ENCODE measurements at places on chromosomes 7 and 10.

DNA sequence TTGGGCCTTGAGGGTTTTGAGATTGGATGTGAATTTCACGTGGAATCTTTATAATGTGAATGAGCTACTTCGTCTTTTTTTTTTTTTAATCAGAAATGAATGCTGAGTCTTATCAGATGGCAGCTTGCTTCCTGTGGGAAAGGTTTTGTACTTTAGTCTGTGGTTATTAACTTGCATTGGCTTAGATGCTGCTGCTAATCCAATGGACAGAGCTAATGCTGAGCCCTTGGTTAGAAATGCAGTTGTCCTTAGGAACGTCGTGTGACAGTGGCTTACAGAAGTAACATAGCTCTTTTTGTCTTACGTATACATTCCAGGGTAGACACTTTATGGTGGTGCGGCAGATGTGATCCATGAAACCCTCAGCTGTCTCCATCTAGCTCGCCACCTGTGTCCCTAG, 32.8 kb downstream of the ADCY1 start:
- no peak for DNase-seq

DNA sequence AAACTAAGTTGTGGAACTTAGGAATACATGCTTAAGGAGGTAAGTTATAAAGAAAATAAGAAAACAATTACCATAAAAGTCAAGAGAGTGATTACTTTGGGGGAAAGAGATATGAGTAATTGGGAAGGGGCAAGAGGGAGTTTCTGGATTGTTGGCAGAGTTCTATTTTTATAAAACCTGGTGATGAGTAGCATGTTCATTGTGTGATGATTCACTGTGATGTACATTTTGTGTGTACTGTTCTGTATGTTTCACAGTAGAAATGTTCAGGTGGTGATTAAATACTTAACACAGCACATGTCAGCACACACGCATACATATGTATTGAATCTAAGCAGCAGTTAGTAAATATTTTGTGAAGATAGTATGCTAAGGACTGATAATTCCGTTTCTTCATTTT, 9.7 kb upstream of the OIT3 start:
- no peak for DNase-seq

DNA sequence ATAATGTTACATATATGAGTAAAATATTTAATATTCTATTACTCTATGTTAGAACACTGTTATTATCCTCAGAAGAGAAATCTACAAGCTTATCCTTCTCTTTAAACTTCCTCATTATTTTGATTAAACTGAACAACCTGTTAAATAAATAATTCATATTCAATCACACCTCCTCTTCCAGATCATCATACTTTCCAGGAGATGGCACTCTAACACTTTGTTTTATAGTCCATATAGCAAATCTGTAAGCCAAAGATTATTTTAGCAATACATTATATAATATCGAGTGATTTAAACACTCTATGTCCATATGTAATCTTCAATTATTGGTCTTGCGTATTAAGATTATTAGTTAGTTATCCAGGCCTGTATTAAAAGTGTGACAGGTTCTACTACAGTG, 694.1 kb downstream of the ANKRD7 start:
- no peak for DNase-seq

DNA sequence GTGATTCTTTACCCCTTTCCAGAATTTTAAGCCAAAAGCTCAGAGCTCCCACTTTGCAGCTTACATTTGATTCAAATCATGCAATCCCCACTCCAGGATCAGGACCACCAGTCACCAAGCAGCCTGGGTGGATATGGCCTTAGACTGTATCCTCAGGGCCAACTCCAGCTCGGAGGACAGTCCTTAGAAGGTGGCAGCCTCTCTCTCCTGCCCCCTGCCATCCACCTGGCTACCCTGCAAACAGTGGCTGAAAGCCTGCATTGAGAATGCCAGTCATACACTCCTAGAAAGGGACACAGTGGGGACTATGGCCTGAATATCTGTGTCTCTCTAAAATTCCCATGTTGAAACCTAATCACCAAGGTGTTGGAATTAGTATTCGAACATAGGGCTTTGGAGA, 50.0 kb upstream of the KCNMA1 start:
- no peak for DNase-seq

GRCh38 chr7:26724795-26725194, 139.6 kb downstream of the SKAP2 start:
- DNase-seq: no peak

- no peak for DNase-seq
Measured at GRCh38 chr10:78009662-78010061, 19.7 kb downstream of the POLR3A start.

DNA sequence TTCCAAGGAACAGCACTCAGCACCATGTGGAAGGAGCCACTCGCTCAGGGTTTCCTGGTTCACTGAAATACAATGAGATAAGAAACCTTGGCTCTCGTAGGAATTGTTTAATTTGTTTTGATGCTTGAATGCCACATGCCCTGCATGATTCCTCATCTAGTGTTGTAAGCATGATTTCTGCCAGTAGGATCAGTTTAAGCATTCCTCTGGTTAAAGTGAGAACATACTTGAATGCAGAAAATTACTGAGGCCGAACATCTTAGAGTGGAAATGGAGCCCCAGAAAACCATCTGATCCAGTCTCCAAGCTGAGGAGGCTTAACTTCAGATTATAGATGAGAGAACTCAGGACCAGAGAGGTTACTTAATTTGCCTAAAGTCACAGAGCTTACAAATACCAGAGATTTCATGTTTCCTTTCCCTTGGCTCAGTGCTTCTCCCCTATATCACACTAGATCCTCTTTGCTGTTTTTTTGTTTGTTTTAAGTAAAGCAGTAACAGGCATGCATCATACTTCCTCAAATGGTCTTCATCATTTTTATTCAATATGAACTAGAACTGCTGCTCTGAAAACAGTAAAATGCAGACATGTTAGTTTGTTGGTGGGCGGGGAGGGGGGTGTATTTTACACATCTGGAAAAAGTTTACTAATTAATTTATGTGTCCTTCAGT, 125.1 kb downstream of the ADAM12 start:
- DNase-seq: peak; percentile 14

DNA sequence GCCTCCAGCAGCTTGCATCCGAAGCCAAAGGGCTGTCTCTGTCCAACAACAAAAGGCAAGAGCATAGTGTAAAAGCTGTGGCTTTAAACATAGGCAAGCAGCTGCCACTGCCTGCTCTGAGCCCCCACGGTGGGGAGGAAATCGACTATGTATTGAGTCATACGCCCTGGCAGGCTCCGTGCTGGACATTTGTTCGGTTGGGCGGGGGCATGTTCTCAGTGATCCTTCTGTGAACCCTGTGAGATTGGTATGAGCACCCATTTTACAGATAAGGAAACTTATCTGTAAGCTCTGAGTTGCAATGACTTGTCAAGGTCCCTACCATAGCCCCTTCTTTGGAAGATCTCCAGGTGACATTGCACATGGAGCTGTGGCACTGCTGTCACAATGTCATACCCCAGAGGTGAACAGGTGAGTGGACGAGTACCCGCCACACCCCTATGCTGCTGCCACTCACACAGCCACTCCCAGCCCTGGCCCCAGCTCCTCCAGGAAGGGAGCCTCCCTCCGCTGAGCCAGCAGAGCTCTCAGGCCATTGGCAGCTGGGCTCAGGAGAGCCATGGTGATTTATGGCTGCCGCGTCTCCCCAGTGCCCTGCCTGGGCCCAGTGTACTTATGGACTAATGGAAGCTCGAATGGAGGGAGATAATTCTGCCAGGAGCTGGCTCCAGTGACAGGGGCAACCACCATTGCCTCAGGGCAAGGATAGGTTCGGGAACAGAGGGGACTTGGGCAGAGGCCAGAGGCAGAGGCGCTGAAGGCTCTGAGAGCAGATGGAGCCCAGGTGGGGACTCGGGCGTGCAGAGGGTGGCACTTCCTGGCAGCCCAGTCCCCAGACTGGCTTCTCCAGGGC, 43.7 kb downstream of the UNC5B start:
- peak; percentile 95 for DNase-seq

- DNase-seq: no peak
Measured at GRCh38 chr10:97723001-97723400, 9.5 kb downstream of the MARVELD1 start.

- DNase-seq: no peak
Measured at GRCh38 chr7:101287032-101287431, 34.6 kb downstream of the IFT22 start.

- no peak for DNase-seq
Measured at GRCh38 chr10:1309617-1310270, 253.6 kb downstream of the WDR37 start.

- no peak for DNase-seq
Measured at GRCh38 chr7:155287284-155287935, 10.3 kb upstream of the INSIG1 start.

Measured in foreskin fibroblast (primary cell).